ENCODE measurements at places on chromosomes 2 and 18.

DNA sequence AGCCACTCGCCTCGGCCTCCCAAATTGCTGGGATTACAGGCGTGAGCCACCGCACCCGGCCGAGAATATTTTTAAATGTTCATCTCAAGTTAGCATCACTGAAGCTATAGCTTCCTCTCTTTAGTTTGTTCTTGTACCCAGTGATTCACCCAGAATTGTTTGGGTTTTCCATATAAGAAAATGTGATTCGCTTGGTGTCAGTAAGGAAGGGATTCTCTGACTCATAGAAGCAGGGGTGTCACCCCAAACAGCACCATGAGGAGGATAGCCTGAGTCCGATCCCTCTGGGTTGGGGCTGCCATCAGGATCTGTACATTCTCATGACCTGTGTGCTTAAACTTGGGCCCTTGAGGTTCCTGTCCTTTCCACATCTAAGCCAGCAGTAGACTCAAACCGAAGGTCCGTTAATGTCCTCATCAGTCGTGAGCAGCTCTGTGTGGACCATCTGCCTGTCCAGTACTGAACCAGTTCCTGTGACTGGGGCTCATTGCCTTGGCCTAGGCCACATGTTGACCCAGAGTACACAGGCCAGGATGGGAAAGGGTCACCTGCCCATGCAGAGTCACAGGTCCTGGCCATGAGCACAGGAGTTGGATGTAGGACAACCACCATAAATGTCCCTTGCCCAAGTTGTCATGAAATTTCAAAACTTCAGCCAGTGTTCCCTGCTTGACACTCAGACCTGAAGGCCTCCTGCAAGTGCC is 311.9 kb downstream of the GBX2 start:
- no peak for DNase-seq

DNA sequence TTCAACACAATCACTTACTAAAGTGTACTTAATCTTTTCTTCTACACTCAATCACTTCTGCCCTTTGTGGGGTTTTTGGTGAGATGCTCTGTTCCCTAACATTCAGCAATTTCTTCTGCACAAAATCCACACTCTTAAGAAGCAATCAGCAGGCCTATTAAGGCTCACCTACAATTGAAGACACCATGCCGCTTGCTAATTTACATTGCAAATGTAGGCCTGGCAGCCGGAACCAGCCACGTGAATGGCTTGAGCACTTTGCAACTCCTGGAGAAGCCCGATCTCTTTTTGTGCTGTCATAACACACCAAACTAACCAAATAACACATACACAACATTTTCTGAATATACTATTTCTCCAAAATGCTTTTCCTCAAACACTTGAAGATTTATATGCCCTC is 66.3 kb downstream of the NYAP2 start:
- no peak for DNase-seq

DNA sequence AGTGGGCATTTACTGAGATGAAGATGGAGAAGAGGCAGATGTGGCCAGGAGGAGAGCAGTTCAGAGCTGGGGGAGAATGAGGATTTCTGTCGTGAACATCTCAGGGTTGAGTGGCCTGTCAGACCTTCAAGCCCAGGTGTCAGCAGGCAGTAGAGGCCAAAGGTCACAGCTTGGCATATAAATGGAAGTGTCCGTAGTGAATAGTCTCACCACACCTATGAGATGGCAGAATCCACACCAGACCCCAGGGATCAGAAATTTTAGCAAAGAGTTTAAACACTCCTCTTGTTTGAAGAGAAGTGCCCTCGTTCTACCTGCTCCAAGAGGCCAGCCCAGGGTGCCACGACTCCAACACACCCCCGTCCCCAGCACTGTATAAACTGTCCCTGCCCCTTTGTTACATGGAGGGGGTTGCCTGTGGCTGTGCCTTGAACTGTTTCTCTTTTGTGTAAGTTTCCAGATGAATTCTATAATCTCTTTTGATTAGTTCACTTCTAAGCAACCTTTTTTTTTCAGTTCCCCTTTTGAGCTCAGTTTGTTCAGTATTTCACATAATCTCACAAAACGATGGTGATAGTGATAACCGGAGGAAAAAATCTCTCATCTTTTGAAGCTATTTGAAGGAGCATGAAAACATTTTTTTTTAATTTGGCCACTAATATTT is 69.0 kb upstream of the TTC39C start:
- no peak for DNase-seq

DNA sequence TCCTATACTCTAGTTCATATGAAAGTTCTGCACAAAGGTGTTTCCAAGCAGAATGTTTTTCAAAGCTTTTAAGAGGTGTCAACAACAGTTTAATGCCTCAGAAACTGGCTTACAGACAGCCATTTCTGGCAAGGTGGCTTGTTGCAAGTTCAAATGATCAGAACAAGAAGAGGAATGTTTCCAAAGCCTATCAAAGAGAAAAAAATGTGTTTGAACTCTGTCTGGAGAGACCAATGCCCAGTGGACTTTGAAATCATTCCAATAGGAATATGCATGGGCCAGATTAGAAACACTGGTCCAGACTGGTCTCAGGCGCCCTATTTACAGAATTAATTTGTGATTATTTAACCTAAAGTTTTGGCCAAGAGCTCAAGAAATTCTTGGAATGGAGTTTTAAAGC is 106.2 kb downstream of the CPS1 start:
- no peak for DNase-seq

DNA sequence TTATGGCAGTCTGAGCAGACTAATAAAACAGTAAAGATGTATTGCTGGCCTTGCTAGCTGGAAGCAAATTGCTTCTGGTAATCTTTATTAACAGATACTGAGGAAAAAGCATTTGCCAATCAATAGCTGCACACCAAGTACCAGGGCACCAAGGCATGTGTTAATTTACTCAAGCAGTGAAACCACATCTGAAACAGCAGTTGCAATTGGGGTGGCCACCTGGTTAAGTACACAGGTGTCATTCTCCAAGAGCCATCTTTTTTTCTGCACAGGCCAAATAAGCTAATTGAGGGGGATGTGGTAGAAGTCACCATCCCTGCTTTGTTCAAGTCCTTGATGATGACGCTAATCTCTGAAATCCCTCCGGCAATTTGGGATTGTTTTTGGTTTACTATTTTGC is 8.6 kb upstream of the SEH1L start:
- no peak for DNase-seq

DNA sequence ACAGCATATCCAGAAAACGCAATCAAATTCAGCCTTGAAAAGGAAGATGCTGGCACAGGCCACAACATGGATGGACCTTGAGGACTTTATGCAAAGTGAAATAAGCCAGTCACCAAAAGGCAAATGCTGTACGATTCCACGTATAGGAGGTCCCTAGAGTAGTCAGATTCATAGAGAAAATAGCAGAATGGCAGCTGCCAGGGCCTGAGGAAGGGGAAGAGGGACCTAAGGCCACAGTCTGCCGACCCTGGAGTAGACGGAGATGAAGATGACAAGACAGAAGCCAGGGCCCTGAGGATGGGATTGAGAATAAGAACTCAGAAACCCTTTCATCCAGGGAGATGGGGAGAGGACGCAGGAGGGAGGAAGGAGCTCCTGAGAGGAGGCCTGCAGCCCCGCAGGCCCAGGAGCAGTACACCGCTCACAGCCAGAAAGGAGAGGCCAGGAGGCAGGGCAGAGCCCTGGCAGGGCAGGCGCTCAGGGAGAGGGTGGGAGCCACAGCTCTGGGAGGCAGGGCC is 8.1 kb upstream of the MTERF4 start:
- no peak for DNase-seq

DNA sequence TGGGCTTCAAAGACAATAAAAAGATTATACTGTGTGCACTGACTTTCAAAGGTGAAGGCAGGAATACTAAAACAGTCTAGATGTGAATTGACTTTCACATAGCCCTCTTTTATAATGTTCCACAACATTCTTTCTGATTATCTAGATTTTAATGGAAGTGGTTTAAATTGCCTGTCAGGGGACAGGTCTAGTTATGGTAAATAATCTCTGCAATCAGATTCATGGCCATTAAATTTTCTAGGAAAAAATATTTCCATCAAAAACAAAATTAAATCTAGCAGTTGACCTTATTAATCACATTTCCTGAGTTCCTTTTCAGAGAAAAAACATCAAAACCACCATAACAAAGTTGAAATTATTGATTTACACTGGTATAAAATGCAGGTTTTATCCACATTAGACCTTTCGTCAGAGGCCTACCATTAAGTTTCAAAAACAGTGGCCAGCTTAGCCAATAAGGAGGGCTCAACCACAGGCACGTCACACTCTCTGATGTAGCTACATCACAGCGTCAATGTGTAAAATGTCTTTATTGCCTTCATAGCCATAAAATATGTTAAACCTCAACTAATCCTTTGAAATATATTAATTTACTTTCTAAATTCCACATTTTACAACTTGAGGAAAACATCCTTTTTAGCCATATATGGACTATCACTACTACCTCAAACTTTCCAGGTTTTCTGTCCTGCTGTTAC is 79.4 kb downstream of the NOL10 start:
- no peak for DNase-seq

- DNase-seq: no peak
Observed at GRCh38 chr2:163656622-163657280, 79.1 kb downstream of the FIGN start.

- DNase-seq: no peak
Observed at GRCh38 chr2:183773775-183774174, 649.5 kb downstream of the NUP35 start.

DNA sequence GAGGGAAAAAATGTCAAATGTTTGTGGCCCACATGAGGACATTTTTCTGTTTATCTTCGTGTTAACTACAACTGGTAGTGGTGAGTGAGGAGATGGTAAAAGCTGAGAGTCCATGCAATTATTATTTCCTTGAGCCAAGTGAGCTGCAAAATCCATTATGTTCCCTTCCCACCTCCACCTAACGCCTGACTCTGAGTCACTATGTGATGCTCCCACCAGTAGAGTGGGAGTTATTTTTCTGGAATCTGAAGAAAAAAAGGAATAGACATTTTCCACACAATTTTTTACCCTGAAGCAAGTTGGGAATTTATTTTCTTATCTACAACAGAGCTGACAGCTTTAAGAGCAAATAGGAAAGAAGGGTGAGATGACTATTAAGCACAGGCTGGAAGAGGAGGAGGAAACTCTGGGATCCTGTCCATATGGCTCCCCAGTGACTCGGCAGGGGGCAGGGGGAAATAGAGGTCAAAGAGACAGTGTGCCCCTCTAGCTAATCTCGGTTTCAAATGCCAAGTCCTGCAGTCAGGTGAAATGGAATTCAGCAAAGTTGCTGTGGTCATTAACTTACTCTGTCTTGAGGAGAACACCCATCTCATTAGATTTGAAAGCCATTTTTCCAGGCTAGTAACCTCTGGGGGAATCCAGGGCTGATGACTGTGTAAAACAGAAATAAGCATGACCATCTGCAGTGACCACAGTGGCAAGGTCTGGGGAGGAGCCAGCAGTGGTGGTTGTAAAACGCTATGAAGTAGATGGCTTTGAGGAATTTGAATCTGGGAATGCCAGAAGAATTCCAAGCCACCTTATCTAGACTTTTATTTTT is 463.9 kb downstream of the STK39 start:
- DNase-seq: no peak

DNA sequence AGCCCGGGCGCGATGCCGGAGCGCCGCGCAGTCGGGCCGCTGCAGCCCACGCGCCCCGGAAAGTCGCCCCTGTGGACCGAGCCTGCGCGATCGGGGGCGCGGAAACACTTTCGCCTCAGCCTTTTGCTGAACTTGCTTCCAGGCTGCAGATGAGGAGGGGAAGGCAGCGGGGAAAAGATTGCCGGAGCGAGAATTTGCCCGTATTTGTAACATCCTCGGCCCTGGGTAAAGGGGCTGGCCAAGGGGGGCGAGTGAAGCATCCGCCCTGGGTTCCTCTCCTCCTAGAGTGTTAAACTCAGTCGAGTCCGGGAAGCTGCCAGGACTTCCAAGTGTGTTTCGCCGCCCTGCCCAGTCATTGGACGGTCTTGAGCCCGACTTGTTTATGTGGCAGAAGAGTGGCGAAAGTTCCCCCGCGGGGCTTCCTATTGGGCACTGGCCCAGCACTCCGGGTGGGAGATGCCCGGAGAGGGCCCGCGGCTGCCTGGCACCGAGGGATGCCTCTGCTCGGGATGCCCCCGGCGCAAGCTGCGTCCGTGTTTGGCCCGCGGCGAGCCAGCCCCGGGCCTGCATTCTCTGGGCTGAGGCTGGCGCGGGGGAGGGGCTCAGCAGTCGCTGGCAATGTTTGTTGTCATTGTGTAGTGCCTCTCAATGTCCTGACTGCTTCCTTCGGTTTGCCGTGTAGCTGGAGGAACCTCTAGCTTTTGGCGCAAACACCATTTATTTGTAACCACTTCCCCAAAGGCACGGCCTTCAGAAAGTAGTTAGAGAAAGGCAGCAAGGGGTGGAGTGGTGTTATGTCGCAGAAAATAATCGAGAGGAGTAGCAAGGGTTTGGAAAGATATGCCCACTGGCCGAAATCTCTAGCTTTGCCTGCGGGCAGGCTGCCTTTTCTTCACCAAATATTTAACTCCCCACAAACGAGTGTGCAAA is 1.1 kb downstream of the CYBRD1 start:
- DNase-seq: no peak

DNA sequence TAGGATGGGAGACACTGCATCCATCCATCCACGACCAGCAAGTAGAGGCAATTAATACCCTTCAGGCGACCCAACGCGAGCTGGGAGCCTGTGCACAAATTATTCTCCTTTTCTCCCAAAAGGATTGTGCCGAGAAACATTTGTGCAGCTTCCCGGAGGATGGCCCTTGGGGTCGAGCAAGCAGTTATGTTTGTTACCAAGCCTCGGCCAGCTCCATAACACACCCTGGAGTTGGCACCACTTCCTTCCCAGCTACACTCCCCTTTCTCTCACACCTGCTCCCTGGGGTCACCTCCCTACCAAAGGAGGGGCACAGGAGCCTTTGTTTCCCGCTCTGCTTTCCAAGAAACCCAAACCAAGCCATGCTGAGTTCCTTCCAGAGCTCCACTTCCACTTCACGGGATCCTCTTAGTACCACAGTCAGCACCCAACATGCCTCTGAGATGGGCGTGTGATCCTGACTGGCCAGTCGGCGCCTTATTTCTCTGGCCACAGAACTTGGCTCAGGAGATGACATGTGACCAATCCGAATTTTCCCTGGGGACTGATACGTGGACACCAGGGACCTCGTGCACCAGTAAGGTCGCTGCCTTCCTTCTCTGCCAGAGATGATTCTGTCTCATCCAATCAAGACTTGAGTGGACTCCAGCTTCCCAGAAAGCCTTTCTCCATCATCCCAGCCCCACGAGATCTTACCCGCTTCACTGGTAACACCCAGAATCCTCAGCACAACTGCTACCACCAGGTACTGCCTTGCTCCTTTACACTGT is 28.5 kb downstream of the GPR55 start:
- DNase-seq: no peak

GRCh38 chr2:105870858-105871257 is 126.1 kb downstream of the NCK2 start:
- no peak for DNase-seq

GRCh38 chr2:115880558-115880957 is 1438.1 kb downstream of the DPP10 start:
- no peak for DNase-seq

Data from stimulated activated CD8-positive, alpha-beta memory T cell treated with anti-CD3 and anti-CD28 coated beads, Interleukin-7, amount 100 ng/mL, for 1 hour (primary cell).